Stimulated activated CD4-positive, alpha-beta T cell treated with anti-CD3 and anti-CD28 coated beads, TNF-alpha, amount 100 ng/mL, for 1 hour (primary cell): ENCODE measurements at places on chromosomes 7 and 10.
A peak's percentile ranks its signal among the peaks of the same experiment; 100 is the strongest.

- DNase-seq = no peak
Observed at GRCh38 chr10:96998329-96998888, 166.3 kb downstream of the LCOR start.

DNA sequence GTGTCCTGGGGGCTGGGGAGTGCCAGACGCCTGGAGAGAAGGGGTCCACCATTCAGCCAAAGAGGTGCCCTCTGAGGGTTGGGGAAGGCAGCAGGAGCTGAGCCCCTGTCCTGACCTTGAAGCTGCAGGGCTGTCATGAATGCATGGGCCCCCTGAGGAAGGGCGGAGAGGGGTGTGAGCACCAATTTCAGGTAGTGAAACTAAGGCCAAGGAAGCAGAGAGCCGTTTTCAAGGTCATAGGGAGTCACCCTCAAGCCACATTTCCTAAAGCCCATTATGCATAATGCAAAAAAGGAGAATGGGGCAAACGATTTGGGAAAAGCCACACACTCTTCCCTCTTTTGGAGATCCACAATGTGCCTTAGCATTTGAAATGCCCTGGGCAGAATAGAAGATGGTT, 37.2 kb downstream of the FIGNL1 start:
- DNase-seq = no peak

DNA sequence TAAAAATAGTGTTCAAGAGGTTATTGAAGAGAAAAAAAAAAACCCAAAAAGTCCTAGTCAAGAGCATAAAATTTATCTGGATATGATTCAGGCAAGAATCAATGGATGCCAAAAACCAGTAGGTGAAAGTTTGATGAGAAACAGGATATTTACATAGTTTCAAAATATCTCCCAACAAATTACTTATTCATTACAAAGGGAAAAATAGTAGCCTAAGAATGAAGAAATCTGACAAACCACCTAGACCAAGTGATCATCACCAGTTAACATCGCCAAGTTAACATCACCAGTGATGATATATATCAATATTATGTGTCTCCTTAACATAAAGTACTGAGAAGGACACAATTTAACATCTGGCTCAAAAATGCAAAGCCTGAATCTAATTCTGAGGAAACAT, 85.2 kb downstream of the RNLS start:
- no peak for DNase-seq

DNA sequence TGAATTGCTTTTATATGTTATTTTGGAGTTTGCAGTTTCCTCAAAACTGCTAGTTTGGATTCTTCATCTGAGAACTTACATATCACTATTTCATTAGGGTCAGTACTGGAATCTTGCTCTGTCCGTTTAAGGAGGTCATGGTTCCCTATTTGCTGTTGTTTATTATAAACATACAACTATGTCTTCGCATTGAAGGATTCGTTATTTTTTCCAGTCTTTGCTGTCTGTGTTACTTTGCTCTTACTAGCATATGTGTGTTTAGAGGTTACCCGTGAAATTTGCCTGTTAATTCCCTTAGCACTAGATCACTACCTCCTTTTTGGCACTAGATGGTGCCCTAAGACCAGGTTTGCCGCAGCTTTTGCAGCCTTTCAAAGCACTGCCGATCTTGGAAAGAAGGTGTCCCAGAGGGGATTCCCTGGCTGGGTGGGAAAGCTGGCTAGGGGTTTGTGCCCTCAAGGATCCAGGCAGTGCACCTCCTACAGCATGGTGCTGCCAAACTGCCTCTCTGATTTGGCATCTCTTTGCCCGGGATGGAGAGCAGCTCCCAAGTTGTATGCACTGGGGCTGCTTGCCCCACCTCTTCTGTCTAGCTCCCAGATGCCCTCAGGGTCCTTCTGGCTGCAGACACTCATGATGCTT, 103.1 kb upstream of the APBB1IP start:
- DNase-seq = peak; percentile 41

DNA sequence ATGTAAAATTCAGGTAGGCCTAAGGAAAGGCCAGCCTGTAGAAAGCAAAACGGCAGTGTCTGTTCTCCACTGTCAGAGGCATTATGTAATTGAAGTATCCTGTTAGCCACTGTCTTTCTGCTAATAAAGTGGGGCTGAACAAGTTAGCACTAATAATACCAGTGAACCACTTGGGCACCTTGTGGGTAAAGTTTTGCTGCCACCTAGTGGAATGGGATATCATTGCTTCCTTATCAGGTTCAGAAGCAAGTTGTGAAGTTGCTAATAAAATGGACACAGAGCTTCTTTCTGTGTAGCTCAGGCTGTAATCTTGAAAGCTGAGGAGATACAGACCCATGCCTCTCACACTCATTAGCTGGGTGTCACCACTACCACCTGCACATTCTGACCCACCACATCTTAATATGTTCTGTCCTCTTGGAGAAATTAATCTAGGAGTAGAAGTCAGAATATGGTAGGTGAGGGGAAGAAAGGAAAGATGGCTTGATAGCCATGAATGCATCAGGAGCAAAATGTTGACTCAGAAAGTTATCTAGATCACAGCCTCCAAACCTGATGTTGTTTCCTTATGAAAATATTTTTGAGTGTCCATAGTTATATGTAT, 175.1 kb downstream of the SEPTIN7 start:
- no peak for DNase-seq

DNA sequence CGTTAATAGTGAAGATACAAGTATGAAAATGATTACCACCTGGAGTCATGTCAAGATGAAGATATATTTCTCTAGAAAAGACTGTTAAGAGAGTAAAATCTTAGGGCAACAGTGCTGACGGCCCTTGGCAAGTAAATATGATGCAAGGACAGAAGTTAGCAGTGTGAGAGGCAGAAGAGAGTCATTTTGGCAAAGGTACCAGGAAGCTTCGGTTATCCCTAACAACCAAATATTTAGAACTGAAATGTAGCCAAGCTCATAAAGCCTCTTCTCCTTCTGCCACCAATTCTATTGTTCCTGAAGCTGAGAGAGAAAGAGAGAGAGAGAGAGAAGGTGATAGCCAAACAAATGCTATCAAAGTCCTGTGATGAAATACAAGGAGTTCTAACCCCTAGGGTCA, 109.6 kb downstream of the MACC1 start:
- DNase-seq = no peak

DNA sequence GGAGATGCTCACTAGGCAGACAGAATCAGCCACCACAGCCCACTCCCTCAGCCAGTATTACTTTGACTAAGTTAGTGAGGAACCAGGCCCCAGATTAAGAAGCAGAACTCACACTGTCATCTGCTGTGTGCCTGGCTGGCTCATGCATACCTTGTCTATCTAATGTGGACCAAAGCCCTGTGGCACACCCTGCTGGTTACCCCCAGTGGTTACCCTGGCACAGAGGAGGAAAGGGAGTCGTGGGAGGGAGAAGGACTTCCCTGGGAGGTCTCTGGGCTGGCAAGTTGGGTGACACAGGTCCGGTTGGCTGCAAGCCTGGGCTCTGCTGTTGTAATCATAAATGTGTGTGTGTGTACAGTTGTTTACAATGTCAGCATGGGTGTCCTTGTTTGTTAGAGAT, 7.5 kb upstream of the SH2D4B start:
- no peak for DNase-seq

- DNase-seq = no peak
Observed at GRCh38 chr7:157972914-157973313, 614.7 kb downstream of the PTPRN2 start.

DNA sequence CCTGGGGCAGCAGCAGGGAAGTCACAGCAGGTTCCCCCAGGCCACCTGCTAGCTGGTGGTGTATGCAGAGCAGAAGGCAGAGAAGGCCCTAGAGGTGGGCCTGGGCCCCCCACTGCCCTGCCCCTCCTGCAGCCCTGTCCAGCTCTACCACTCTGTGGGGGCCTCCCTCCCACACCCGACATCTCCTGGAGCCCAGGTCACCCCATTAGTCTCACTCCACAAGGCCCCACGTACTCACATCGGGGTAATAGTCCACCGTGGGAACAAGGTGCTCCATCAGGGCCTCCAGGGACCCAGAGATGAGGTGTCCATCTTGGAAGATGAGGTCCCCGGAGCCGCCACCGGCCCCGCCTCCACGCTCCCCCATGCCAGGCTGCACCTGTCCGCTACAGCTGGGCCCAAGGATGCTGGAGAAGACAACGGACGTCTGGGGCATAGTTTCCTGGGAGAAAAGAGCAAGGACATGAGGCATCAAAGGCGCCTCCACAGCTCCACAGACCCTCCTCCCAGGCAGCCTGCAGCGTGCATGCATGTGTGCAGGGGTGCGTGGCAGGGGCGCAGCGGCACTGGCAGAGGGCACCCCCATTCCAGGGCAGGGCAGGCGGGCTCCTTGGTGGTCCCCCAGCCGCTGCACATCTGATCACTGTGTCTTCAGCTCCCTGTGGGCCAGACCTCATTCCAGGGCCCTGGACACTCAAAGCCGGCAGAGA, 61.0 kb downstream of the RASGEF1A start:
- no peak for DNase-seq

DNA sequence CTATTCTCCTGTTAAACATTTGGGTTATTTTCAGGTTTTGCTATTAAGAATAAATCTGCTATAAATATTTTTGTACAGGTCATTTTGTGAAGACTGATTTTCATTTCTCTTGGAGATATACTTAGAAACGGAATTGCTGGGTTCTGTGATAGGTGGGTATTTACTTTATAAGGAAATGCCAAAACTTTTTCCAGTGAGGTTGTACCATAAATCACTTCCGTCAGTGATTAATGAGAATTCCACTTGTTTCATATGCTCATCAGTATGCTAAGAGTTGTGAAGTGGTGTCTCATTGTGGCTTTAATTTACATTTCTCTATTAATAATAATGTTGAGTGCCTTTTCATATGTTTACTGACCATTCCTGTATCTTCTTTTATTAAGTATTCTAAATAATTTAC, 84.0 kb upstream of the KLF14 start:
- no peak for DNase-seq
